Activated naive CD8-positive, alpha-beta T cell treated with anti-CD3 and anti-CD28 coated beads for 36 hours (primary cell): ENCODE measurements at places on chromosomes 7 and 10. TPM values are rescaled to one million over a fixed set of nuclear protein-coding genes. Genes with fewer than 3 reads are reported as not detected.

- H3K4me3 ChIP-seq: no peak within 1 kb of the TSS
- no peak for DNase-seq
- H3K27me3 ChIP-seq: no peaks in the 10 kb centered on the region
- H3K4me1 ChIP-seq: peaks cover 7% of the 10 kb centered on the region
Observed at GRCh38 chr10:73433538-73433867, at the start of gene MSS51. Gene MSS51 (minus strand): TSS chr10:73433561. CDS start chr10:73428284, 5,277 bp downstream.

GRCh38 chr7:23002698-23003097 is 11.2 kb downstream of the HYCC1 start:
- H3K4me3 ChIP-seq: no peak overlapping the region
- no peak for DNase-seq
- no peak overlapping the region for H3K27ac ChIP-seq

GRCh38 chr7:15764010-15764409 is 77.5 kb upstream of the MEOX2 start:
- H3K4me3 ChIP-seq: no peak overlapping the region
- no peaks in the 10 kb centered on the region for H3K36me3 ChIP-seq
- H3K27ac ChIP-seq: no peak overlapping the region
- no peaks in the 10 kb centered on the region for H3K27me3 ChIP-seq
- DNase-seq: no peak

DNA sequence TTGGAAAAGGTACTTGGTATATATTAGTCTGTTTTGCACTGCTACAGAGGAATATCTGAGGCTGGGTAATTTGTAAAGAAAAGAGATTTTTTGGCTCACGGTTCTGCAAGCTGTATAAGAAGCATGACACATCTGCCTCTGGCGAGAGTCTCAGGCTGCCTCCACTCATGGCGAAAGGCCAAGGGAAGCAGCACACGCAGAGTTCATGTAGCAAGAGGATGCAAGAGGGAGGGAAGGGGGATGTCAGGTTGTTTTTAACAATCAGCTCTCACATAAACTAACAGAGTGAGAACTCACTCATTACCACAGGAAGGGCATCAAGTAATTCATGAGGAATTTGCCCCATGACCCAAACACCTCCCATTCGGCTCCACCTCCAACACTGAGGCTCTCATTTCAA is 484.8 kb upstream of the DPP6 start:
- H3K4me1 ChIP-seq: no peaks in the 10 kb centered on the region
- H3K27ac ChIP-seq: no peak overlapping the region
- no peaks in the 10 kb centered on the region for H3K27me3 ChIP-seq
- peaks cover 2% of the 10 kb centered on the region for H3K36me3 ChIP-seq

Gene RTKN2
- 1.2 TPM for total RNA-seq

Gene TUBAL3
- total RNA-seq: not detected

Gene CCAR1
- total RNA-seq: 118 TPM

Gene FOXI2
- not detected for total RNA-seq
